ENCODE measurements at places on chromosomes 16 and 17. TPM values are rescaled to one million over a fixed set of nuclear protein-coding genes. Genes with fewer than 3 reads are reported as not detected.
A peak's percentile ranks its signal among the peaks of the same experiment; 100 is the strongest.

- DNase-seq, result no peak
Observed at GRCh38 chr16:78524066-78524595, 424.7 kb downstream of the WWOX start.

DNA sequence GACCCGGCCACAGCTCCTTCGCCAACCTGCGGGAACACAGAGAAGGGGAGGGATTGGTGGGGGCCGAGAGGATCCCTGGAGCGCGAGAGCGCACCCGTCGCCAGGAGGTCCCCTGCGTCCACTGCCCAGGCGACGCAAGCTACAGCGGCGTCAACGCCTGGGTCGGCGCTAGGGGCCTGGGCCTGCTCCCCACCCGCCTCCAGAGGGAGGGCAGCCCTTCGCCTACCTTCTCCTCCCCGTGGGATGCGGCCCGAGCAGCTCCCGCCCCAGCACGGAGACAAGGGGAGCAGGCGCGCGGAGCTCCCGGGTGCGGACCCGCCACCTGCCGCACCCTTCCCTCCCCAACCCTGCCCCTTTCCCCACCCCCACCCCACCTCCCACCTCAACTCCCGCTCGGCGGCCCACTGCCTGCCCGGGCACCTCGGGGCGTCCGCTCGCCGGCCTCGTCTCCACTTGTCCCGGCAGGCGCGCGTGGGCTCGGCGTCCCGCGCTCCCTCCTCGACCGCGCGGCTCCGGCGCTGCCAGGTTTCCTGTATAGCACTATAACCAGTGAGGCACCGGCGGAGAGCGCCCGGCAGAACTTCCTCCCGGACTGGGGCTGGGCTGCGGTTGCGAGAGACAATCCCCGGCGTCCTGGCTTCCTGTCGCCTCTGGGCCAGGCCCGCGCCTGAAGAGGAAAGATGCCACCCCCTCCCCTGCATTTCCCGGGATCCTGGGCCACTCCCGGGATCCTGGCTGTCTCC is 119.1 kb upstream of the SMURF2 start:
- peak; percentile 69 for DNase-seq

DNA sequence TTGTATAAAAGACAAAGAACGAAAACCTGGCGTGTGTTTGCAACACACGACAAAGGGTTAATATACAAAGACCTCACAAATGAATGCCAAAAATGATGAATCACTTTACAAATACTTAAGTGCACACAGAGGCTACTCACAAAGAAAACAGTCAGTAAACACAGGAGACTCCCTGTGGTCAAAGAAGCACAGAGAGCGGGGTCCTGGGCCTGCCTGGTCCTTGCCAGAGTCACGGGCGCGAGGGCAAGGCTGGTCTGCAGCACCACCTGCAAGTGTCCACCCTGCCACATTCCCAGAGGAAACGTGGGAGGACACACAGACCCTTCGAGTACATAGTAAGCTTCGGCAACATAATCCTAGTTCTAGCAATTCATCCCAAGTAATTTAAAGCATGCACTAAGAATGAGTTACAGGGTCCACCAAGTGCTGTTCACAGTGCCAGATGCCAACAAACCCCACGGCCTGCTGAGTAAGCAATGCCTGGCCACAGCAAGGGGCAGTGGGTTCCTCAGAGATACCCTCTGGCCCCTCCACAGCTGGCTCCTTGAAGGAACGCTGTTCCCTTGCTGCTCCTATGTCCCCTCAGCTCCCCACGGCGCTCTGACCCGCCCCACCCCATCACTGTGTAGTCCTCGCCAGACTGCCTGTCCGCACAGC is 24.6 kb upstream of the FAAP100 start:
- no peak for DNase-seq

GRCh38 chr16:31382485-31383161 is 10.5 kb upstream of the ITGAD start:
- peak; percentile 63 for DNase-seq

DNA sequence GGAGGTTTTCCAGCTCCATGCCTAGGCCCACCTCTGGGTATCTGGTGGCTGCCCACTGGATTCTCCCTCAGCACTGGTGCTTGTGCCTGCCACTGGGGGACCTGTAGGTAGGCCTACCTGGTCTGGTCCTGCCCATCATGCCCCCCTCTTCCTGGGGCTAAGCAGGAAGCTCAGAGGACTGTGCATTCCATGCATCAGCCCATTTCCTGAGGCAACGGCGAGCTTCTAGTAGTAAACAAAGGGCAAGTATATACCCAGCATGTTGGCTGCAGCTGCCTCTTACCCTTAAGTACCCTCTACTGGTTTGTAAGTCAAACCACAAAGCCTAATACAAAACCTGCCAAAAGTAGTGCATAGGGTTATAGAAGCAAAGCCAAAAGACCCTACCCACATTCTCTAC is 37.5 kb downstream of the SDR42E1 start:
- DNase-seq, result no peak

DNA sequence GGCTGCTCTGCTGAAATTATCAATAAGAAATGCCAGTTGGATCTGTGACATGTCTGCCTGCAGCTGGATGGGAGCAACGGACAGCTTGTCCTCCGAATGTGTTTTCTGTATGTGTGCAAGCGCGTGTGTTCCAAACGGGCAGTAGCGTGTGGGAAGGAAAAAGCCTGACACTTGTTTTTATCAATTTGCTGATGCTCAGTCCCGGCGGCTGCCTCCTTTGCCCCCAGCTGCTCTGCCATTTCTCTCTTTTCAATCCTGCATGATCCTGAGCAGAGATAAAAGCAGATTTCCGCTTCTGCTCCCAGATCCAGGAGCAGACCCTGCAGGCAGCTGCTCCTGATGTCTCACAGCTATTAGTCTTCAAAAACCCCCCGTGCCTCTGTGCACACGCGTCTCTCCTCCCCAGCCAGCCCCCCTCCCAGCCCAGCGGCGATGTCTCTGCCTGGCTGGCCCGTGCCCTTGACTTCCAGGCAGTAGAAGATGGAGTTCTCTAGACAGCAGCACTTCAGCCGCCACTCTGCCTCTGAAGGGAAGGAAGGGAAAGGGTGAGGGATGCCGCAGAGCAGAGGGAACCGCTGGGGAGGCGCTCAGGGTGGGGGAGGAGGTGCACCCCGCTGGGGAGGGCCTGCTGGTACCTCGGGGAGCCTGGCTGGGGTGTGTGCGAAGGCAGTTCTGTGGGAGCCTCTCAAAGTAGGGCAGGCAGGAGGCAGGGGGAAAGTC is 4.1 kb downstream of the PRCD start:
- no peak for DNase-seq

- no peak for DNase-seq
Observed at GRCh38 chr16:15597135-15597534, 45.8 kb downstream of the MARF1 start.

DNA sequence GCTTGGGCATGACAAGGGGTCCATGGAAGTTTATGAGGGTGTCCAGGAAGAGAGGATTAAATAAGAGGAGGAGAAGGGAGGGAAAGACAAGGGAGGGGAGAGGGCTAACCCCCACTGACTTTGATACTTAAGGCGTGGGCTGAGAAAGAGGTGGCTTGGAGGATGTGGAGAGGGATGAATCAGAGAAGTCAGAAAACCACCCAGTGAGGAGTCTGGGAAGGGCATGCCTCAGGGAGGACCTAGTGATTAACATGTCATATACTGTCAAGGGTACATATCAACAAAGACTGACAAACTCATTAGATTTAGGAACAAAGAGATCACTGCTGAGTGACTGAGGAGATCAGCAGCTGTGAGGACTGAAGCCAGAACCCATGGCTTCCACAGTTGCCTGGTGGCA is 145.4 kb downstream of the IRX5 start:
- DNase-seq, result no peak

DNA sequence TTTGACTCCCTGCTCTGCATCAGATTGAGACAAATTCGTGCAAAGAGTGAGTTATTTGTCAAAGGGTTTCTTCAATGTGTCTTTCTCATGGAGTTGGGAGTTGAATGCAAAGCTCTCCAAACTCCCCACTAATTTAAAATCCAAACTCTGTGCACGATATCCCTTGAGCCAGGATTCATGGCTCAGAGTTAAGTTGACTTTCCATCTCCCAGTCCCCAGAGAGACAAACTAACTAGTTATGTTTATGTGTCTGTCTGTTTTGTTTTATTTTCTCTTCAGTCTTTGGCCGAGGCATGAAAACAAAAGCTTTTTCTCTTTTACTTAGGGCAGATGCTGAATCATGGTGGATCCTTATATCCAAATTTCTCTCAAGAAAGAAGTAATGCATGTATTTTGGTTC is 570.0 kb upstream of the CDH5 start:
- DNase-seq, result no peak

TM4SF5 gene
- total RNA-seq, result not detected

TK2 gene
- 18.6 TPM for total RNA-seq

PYY gene
- total RNA-seq, result not detected

SLC13A2 gene
- not detected for total RNA-seq
